ENCODE measurements at places on chromosomes 12 and 14. TPM values are rescaled to one million over a fixed set of nuclear protein-coding genes. Genes with fewer than 3 reads are reported as not detected.

DNA sequence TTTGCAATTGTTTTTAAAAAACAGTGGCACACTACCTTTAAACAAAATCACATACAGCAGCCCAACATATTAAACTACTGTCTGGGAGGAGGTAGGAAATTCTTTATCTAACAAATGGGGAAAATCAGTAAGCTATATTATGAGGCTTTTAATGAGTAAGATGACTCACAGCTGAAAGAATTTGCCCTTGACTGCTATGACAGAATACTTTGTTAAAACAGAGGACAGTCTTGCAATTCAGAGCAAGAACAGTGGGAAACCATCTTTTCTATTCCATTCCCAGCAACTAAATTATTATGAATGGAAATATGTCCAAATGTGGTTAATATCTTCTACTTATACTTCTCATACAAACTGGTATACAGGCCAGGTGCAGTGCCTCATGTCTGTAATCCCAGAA is 49.2 kb upstream of the SGPP1 start:
- DNase-seq = peak; percentile 66

DNA sequence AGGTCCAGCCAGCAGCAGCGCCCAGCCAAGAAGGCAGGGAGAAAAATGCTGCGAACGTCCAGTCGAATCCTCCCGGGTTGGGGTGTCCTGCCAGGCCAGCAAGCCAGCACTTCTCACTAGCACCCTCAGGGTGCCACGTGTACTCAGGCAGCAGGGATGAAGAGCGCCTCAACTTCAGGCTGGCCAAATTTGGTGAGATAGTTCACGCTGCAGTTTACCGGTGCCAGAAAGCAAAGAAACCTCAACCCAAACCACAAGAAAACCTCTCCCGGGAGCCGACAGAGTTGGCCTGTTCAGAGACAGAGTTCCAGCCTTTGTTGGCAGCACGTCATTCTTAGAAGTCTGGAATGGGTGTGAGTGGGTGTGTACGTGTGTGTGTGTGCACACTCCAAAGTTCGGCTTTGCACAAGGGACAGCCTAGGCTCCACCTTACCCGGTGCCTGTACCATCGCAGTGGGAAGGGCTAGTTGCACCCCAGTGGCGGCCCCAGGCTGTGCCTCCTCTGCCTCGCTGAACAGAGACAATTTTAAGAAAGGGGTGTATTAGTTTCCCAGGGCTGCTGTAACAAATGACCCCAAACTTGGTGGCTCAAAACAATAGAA is 42.1 kb downstream of the ELK3 start:
- DNase-seq = peak; percentile 84

GRCh38 chr14:99838639-99839134 is 45.5 kb downstream of the EML1 start:
- DNase-seq = no peak

SAMD15 gene
- total RNA-seq = 2.8 TPM

DNA sequence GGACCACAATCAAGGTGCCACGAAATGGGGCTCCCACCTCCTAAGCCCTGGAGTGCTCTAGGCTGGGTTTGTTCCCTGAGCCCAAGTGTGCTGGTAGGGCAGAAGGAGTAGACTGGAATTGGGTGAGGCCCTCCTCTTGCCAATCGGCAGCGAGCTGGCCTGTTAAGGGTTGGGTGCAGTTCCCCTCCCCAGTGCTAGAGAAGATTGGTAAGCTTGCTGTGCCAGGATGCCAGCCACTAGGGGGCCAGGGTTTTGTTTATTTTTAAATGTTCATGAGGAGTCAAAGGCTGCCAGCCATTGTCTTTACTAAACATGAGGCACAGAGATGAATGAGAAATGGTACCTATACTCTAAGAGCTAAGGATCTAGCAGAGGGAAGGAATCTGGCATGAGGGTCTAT is 79.7 kb downstream of the SPTB start:
- DNase-seq = peak; percentile 72

DNA sequence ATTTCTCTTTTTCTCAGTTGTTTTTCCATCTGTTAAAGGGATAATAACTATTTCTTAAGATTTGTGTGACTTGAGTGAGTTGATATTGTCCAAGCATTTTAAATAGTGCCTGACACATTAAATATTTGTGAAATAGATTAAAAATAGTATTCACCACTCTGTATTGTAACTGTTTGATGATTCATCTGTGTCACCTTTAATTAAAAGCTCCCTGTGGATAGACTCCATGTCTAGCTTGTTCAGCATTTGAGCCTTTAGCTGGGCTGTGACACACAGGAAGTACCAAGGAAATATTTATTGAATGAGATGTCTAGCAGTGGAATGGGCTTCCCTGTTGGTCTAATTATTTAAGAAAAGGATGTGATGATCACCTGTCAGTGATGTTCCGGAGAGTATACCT is 1.8 kb upstream of the GLIPR1L2 start:
- peak; percentile 75 for DNase-seq

DNA sequence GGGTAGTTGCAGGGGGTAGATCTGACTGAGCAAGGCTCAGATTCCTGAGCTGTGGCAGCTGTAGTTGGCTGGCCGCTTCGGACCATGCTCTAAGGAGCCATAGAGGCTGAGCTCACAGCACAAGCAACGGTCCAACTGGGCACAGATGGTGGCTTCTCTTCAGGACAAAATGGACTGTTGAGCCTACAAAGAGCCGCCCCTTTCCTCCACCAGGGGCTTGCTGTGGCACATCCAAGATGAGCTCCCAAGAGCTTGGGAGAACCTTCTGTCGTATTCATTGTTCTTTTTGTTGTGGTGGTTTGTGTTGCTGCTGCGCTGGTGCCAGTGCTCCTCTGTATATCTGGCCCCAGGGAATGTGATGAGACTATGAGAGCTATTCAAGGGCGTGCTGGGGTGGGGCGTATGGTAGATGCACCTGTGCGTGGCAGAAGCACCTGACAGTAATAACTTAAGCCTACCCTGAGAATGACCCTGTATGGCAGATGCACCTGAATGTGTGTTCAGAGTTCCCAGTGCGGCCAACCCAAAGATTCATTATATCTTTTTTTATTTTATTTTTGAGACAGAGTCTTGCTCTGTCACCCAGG is 17.8 kb upstream of the LGALS3 start:
- no peak for DNase-seq

GRCh38 chr14:24072436-24072835 is 1.1 kb downstream of the CPNE6 start:
- no peak for DNase-seq

- DNase-seq = no peak
These were observed 71.5 kb upstream of the SFSWAP start for GRCh38 chr12:131639270-131639940.

- DNase-seq = no peak
These were observed 232.9 kb upstream of the TMTC1 start for GRCh38 chr12:30016540-30017055.

SLC17A8 gene
- not detected for total RNA-seq

- DNase-seq = no peak
These were observed 19.9 kb downstream of the SRGAP1 start for GRCh38 chr12:63864454-63864706.

DNA sequence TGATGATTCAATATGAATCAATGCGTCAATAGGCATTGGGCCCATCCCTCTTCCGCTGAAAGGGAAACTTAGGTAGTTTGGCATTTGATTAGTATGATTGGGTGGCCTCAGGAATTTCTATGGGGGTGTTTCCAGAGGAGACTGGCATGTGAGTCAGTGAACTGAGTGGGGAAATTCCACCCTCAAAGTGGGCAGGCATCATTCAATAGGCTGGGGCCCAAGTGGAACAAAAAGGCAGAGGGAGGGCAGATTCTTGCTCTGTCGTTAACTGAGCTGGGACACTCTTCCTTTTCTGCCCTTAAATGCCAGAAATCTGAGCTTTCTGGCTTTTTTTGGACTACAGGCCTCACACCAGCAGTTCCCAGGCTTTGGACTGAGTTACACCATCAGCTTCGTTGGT is 373.5 kb downstream of the RPS29 start:
- peak; percentile 58 for DNase-seq

RNU4-1 gene
- total RNA-seq = not detected

CEP128 gene
- total RNA-seq = 0.76 TPM

DNA sequence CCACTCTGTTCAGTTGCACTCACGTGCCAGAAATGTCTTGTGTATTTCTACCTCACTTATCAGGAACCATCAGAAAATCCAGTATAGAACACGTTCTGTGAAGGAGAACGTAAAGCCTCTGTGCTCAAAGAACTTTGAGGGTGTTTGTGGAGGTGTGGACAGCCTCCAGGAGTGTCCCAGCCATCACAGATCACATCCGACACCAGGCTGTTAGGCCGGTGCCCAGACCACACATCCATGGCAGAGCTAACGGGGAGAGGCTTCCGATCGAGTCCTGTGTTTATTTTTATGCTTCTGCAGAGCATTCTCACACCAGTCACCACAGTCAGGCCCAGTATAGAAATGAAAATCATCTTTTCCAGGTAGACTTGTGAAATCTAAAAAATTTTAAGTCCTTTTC is 53.6 kb downstream of the TPCN1 start:
- no peak for DNase-seq

DNA sequence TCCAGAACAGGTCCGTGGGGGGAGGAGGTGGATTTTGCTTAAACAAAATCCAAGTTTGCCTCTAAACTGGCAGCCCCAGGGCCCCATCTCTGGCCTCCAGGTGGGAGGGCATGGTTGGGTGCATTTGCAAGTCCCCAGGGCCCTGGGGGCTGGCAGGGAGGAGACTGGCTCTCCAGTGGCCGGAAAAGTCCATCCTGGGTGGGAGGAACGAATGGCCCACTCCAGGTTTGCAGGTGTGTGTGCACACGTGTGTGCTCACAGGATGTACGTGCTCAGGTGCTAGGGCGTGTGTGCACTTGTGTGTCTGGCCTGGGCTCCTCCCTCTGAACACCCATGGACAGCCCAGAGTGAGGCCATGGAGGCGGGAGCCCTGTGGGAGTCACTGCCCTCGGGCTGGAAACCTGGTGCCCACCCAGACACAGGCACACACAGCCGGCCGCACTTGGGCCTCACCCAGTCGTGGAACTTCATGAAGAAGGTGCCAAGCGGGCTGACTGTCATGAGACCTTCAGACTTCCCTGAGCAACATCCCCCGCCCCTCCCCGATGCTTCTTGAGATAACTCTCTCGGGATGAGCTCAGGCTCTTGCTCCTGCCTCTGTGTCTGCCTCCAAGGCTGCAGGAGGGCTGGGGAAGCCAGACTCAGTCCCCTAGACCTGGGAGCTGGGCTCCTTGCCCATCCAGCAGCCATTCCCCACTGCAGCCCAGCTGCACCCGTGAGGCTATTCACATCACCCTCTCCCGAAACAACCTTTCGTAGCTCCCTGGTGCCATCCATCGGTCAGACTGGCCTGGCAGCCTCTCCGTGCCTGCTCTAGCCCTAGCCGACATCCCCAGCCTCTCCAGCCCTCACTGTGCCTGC is 9.4 kb downstream of the AHNAK2 start:
- DNase-seq = peak; percentile 85

DNA sequence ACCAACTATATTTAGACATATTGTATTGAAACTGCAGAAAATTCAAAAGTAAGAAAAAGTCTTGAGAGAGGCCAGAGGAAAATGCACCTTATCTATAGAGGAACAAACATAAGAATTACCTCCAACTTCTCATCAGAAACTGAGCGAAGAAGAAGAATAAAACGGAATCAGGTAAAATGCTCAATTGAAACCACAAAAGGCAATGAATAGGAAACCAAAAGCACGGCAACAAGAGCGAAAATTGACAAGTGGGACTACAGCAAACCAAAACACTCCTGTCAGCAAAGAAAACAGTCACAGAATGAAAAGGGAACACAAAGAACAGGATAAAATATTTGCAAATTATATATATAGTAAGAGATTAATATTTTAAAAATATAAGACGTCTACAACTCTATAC is 61.9 kb upstream of the PARP11 start:
- DNase-seq = no peak

GRCh38 chr12:18799561-18799960 is 61.6 kb downstream of the CAPZA3 start:
- DNase-seq = peak; percentile 51

GRCh38 chr12:66901138-66901932 is 222.5 kb upstream of the GRIP1 start:
- DNase-seq = no peak

DNA sequence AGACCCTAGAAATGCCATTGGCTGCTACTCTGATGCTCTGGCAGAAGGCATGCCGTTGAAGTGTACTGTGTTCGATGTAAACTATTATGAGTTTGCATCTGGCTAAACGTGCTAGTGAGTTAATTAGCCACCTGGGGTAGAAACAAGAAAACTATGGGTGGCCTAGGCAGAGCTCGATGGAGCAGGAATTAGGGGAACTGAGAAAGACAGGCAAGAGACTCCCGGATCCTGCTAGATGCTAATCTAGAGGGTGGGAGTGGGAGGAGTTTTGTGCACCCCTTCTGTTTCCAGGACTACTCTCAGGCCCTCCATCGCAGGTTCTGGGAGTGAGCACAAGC is 32.0 kb downstream of the TMEM63C start:
- DNase-seq = no peak

ATP2A2 gene
- total RNA-seq = 148 TPM

PAX9 gene
- total RNA-seq = not detected

POP5 gene
- total RNA-seq = 20.1 TPM

PPFIA2 gene
- not detected for total RNA-seq

DNA sequence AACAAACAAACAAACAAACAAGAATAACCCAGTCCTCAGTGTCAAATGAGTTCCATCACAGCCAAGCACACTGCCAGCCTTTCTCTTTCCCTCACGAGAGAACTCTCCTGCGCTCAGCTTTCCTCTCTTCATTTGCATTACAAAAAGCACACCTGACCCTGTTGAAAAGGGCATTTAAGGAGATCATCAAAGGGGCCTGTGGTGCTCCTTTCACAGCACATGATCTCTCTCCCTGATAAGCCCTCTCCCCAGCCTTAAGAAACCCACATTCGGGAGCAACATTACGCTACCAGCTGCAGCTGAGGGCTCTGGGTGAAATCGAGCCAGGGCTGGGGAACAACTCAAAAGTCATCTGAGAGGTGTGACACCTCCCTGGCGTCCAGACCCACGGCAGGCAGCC is 165.6 kb upstream of the TMCC3 start:
- DNase-seq = no peak

GRCh38 chr12:113134071-113134470 is 1.5 kb downstream of the RASAL1 start:
- DNase-seq = no peak

DNA sequence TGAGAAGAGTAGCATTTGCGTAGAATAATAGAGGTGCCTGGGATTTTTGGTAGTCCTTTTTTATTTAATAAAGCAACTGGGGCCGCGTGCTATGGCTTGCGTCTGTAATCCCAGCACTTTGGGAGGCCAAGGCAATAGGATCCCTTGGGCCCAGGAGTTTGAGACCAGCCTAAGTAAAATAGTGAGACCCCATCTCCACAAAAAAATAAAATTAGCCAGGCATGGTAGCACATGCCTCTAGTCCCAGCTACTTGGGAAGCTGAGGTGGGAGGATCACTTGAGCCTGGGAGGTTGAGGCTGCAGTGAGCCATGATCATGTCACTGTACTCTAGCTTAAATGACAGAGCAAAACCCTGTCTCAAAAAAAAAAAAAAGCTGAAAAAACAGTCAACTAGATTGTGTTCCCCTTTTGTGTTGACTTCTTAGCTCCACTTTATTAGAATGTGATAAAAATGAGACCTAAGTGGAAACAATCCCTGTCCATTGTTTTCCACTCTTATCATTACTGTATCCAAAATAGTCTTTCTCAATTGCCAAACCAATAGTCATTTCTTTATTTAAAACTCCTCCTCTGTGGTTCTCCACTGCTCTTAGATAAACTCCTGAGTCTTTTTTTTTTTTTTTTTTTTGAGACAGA is 7.4 kb downstream of the PRKCH start:
- DNase-seq = no peak

- no peak for DNase-seq
These were observed 189.4 kb downstream of the CACNA1C start for GRCh38 chr12:2242216-2242615.
